ENCODE measurements at places on chromosomes 4 and X.

DNA sequence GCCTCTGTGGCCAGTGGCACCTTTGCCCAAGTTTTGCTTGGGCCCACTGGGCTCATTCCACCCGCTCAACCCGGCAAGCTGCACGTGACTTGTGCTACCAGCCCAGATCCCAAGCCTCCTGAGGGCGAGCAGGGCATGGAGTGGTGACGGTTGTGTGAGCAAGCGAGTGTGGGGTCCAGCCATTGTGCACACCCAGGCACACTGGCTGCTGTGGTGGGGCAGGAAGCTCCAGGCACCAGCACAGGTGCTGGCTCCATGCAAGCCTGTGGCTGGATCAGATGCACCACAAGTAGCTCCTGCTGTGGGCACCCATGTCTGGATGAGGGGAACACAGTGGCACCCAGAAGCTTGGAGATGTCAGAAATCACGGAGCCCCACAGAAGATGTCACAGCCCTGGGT is 557.0 kb upstream of the GNPDA2 start:
- DNase-seq, result no peak

- no peak for DNase-seq
Observed at GRCh38 chr4:10180927-10181744, 64.5 kb upstream of the WDR1 start.

DNA sequence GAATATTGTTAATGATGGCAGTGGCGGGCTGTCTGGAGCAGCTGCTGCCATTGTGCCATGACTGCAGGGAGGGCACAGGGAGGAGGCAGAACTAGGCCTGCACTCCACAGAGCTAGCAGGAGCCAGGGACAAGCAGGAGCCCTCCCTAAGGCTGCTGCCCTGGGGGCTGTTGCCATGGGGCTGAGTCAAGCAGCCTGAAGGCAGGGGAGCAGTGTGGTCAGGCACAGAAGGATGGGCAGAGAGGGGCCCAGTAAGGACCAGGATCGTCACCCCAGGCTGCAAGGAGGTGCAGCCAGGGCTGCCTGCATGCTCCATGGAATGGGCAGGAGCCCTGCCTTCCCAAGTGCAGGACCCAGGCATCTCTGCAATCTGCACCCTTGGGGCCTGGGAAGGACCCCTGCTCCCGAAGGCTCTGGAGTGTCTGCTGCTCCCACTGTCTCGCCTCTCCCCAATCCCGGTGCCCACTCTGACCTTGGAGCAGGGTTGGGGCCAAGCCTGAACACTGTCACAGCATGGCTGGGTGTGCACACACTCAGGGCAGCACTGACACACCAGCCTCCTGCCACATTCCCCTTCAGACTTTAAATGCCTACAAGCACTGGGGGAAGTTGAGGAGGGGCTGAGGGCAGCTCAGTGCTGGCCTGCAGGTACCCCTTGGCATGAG is 98.3 kb upstream of the GALNTL6 start:
- no peak for DNase-seq

DNA sequence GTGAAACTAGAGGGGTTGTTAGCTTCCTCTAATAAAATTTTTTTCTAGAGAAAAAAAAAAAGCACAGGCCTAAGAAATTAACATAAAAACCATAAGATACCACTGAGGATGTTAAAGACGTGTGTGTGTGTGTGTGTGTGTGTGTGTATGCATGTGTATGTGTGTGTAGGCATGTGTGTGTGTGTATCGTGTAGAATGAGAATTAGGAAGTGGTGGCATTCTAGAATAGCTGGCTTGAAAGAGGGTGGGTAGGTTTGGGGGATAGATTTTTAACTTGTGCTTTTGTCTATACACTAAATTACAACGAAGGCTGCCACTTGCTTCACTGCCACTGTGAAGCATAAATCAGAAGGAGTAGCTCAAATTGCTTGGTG is 22.5 kb upstream of the AFM start:
- DNase-seq, result no peak

DNA sequence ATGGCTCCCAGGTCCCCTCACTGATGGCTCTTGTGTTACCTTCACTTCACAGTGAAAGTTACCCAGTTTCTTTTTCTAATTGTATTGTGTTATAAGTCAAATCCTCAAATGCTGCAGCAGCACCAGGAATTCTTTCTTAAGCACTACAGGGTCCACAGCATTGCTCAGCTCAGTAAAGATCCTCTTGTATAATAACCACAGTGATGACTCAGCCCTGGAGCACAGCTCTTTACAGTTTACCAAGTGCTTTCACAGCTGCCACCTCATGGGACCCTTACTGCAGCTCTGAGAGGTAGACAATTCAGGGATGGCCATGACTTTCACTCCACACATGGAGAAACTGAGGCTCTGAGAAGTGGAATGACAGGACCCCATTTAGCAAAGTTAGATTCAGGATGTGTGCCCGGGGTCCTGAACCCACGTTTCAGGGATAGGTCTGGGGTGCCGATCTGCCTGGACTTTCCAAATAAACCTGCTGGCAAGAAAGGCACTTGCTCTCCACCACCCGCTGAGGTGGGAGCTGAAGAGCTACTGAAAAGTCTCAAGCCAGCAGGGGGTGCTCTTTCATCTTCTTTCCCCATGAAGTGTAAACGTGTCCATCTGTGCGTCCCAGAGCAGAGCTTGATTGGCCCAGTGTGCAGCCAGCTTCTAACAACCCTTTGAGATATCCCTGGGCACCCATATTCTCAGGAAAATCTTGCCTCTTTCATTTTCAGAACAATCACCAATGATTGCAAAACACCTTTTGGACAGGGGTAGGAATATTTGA is 35.7 kb upstream of the GABRQ start:
- DNase-seq, result no peak

DNA sequence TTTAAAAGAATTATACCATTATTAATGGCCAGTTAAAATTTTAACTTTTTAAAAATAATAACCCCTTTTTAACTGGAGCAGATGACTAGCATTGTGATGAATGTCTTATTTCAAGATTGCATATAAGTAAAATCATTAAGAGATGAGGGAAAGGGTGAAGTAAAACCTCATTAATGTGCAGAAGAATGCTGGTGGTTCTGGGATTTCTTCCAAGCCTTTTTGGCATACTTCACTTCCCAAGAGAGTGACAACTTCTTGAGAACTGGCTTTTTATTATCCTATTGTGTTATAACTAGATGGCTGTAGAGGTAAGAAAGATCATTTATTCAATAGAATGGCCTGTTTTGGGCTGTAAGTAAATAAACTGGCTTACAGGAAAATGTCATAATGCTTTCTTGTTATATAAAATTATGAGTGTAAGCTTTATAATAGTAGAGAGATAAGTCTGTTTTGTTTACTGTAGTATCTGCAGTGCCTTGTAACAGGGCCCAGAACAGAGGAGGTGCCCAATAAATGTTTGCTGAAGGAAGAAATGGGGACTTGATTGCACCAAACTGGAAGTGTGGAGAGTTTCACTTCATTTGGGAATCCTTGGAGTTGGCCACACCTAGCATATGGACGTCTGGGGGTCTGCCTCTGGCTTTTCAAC is 242.9 kb upstream of the PITX2 start:
- DNase-seq, result no peak

DNA sequence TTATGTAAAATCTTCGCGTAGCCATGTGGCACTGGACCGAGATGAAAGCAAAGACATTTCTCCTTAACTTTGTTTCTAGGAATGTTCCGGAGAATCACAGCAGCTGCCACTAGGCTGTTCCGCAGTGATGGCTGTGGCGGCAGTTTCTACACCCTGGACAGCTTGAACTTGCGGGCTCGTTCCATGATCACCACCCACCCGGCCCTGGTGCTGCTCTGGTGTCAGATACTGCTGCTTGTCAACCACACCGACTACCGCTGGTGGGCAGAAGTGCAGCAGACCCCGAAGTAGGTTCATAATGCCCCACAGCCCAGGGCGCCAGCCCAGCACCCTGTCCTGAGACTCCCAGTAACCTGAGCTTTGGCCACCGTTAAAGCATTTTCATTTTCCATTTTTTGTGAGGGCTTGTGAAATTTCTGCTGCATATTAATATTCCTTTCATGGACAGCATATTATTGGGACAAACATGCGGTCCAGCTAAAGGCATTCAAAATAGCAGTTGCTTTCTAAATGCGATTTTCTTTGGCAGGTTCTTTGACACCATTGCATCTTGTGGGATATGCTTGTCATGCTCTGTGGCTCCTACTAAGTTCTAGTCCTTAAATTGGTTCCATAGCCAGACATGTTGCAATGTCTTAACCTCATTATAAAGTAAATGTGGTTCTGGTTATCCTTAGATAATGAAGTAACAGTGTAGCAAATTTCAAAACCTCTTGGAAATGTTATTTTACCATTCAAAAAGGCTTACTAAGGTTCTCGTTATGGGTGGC is 49.1 kb upstream of the MSANTD1 start:
- no peak for DNase-seq

DNA sequence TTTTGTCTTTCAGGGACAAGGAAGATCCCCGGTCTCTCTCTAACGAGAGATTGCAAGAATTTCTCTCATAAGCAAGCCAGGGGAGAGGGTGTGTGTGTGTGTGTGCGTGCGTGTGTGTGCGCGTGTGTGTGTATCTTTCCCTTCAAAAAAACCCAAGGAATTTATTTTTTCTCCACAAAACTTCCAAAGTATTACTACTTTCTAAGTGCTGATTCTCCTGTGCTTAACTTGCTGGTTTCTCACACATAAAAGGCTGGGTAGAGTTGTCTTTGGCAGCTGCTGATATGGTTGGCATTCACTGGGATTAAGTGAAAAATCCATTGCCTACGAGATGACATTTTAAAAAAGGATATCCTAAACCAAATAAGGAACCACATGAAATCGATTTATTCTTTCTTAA is 435.7 kb downstream of the RAPGEF2 start:
- DNase-seq, result no peak

DNA sequence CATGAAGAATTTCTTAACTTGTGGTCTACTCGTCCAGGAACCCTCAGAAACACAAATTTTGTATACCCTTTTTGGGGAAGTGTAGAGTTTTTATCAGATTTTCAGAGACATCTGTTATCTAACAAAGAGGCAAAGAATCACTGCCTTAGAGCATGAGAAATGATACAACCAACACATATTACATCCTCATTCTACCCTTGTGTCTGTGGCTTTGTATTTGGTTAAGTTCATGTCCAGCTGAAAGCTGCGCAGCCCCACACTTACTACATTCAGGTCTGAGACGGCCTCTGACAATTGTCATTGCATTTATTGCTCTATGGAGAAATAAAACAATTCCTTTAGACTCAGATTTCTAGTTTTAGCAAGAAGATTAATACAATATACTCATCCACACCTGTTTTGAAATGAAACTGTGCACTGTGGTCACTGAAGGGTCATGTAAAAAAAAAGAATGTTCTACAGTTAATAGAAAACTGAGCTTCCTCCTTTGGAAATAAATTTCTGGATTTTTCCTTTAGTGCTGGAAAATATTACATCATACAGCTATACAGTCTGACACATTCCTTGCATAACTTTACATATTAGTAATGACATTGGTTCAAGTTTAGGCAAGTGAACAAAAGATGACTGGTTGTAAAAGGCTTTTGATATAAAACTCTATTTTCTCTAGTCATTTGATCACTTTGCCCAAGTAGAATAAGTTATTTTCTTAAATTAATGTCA is 39.8 kb downstream of the GLRB start:
- DNase-seq, result no peak

GRCh38 chrX:10189317-10190268 is 32.8 kb downstream of the CLCN4 start:
- DNase-seq, result peak; percentile 86

DNA sequence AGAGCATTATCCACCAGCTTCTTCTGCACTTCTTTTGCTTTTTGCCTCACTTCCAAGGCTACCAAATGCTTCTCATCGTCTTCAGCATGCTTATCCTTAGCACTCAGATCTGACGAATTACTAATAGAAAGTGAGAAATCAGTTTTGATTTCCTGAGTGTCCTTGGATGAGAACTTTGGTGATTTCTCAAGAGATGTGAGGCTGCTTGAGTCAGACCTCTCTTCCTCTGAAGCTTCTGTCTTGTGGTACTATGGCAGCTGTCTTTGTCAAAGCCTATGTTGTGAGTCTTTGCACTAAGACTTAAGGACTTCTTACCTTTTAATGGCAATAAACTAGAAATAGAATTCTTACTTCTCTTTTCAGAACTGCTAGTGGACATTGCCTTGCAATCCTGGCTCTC is 169.9 kb downstream of the CPE start:
- no peak for DNase-seq

DNA sequence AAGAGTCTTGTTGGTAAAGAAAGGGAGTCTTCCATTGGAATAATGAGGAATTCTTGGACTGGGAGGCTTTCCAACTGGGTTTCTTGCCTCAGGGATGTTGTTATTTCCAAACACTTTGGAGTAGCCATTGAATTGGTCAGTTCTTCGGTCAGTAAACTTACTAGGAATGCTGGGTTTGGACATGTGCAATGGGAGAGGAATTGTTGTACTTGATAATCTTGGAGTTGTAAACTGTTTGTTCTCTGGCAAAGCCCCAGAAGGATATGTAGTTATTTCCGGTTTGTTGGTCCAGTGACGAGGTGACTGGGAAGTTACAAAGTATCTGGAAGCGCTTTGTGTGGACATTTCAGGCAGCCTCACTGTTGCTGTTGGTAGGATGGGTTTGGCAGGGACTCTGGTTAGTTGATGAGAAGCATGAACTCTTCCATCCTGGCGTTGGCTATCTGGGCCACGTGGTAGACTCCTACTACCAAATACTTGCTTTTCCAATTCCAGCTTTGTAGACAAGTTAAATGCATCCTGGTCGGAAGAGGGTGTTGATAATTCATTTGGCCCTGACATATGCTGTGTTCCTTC is 25.9 kb downstream of the MXRA5 start:
- no peak for DNase-seq

GRCh38 chrX:13094828-13095341 is 50.5 kb upstream of the FAM9C start:
- DNase-seq, result no peak

All from activated effector memory CD4-positive, alpha-beta T cell treated with anti-CD3 and anti-CD28 coated beads, Interleukin-2, amount 50 U/mL, for 16 hours (primary cell).